ENCODE measurements at places on chromosomes 7 and 10. TPM values are rescaled to one million over a fixed set of nuclear protein-coding genes. Genes with fewer than 3 reads are reported as not detected.
A peak's percentile ranks its signal among the peaks of the same experiment; 100 is the strongest.

DNA sequence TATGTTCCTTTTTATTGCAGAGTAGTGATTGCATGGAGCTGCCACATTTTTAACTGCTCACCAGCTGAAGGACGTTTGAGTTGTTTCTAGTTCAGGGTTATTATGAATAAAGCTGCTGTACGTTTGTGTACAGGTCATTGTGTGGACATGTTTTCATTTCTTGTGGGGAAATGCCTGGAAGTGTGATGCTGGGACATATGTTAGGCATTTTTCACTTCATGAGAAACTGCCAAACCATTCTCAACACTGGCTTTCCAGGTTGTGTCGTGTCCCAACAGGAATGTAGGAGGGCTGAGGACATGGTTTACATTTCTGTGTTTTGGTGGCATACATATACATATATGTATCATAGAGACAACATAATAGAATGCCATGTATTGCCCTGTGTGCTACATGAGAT, 73.0 kb downstream of the NEURL1 start:
- no peak overlapping the region for H3K27ac ChIP-seq
- H3K27me3 ChIP-seq: no peaks in the 10 kb centered on the region
- no peak overlapping the region for H3K4me3 ChIP-seq
- no peak for DNase-seq
- no peaks in the 10 kb centered on the region for H3K36me3 ChIP-seq

- H3K27ac ChIP-seq: peak overlapping the region; percentile 99
- DNase-seq: no peak
- no peak overlapping the region for H3K4me3 ChIP-seq
- H3K36me3 ChIP-seq: peaks cover 12% of the 10 kb centered on the region
- no peaks in the 10 kb centered on the region for H3K27me3 ChIP-seq
These were observed 38.3 kb downstream of the MACROH2A2 start for GRCh38 chr10:70090951-70091350.

- H3K4me1 ChIP-seq: no peaks in the 10 kb centered on the region
- peaks cover 23% of the 10 kb centered on the region for H3K36me3 ChIP-seq
- no peaks in the 10 kb centered on the region for H3K27me3 ChIP-seq
These were observed 9.6 kb upstream of the CFAP70 start for GRCh38 chr10:73368238-73368637.

GRCh38 chr7:99393355-99394187, 14.8 kb downstream of the PDAP1 start:
- H3K36me3 ChIP-seq: peaks cover 90% of the 10 kb centered on the region
- peak overlapping the region; percentile 93 for H3K27ac ChIP-seq
- H3K27me3 ChIP-seq: no peaks in the 10 kb centered on the region
- H3K4me1 ChIP-seq: peaks cover 3% of the 10 kb centered on the region

- no peaks in the 10 kb centered on the region for H3K27me3 ChIP-seq
- no peaks in the 10 kb centered on the region for H3K36me3 ChIP-seq
- no peak within 1 kb of the TSS for H3K4me3 ChIP-seq
- no peak within 1 kb of the TSS for H3K27ac ChIP-seq
- DNase-seq: no peak
These were observed at the start of gene PKD1L1 for GRCh38 chr7:47948141-47948790. PKD1L1 (minus strand) TSS chr7:47948466; CDS start chr7:47948440, 26 bp downstream.

- H3K36me3 ChIP-seq: peaks cover 4% of the 10 kb centered on the region
- no peak for DNase-seq
- H3K4me3 ChIP-seq: no peak overlapping the region
- H3K27me3 ChIP-seq: no peaks in the 10 kb centered on the region
These were observed 59.1 kb upstream of the CALD1 start for GRCh38 chr7:134720091-134720935.

GRCh38 chr7:29865526-29865925, 59.2 kb downstream of the WIPF3 start:
- no peak overlapping the region for H3K4me3 ChIP-seq
- peaks cover 3% of the 10 kb centered on the region for H3K4me1 ChIP-seq
- H3K27me3 ChIP-seq: peaks cover 4% of the 10 kb centered on the region
- H3K27ac ChIP-seq: no peak overlapping the region
- no peaks in the 10 kb centered on the region for H3K36me3 ChIP-seq

GRCh38 chr7:1028775-1029636, 15.3 kb upstream of the GPR146 start:
- peaks cover 2% of the 10 kb centered on the region for H3K27me3 ChIP-seq
- no peak for DNase-seq
- no peaks in the 10 kb centered on the region for H3K36me3 ChIP-seq
- peaks cover 57% of the 10 kb centered on the region for H3K4me1 ChIP-seq
- H3K27ac ChIP-seq: peak overlapping the region; percentile 87
- H3K4me3 ChIP-seq: peak overlapping the region; percentile 82

DNA sequence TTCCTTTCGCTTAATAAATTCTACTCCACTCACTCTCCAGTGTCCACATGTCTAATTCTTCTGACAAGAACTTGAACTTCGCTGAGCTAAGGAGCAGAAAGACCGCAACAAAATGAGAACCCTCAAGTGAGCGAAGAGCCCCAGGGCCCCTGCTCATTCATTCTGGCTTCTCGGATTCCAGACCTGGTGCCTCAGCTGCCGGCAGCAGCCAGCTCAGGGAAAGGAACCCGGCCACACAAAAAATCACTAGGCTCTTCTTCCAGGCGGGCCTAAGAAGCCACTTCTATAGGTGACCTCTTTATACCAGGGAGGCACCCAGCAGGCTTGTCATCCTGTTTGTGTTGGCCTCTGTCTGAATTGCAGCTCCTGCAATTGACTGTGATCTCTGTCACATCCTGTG, 33.3 kb downstream of the OTUD1 start:
- no peak overlapping the region for H3K4me3 ChIP-seq
- peaks cover 20% of the 10 kb centered on the region for H3K27me3 ChIP-seq
- H3K36me3 ChIP-seq: no peaks in the 10 kb centered on the region
- no peak overlapping the region for H3K27ac ChIP-seq
- no peaks in the 10 kb centered on the region for H3K4me1 ChIP-seq
- DNase-seq: no peak

DUS4L gene
- 17.6 TPM for total RNA-seq
